ENCODE measurements at places on chromosomes 3 and 15.

DNA sequence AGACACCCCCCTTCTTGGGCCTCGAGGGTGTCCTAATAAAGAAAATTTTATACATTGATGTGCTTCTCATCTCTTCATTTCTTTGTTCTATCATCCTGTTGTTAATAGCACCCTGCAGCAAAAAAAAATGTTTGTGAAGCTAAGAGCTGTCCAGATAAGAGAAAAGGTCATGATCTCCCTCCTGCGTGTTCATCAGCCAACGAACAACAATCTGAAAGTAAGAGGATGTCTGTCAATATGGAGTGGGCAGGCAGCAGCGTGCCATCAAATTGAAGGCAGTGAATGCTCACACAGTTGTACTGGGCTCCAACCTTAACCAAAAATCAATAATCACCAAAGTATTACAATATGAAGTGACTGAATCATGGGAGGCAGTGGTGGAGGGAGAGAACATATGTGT is 418.6 kb upstream of the ONECUT1 start:
- no peak for DNase-seq

DNA sequence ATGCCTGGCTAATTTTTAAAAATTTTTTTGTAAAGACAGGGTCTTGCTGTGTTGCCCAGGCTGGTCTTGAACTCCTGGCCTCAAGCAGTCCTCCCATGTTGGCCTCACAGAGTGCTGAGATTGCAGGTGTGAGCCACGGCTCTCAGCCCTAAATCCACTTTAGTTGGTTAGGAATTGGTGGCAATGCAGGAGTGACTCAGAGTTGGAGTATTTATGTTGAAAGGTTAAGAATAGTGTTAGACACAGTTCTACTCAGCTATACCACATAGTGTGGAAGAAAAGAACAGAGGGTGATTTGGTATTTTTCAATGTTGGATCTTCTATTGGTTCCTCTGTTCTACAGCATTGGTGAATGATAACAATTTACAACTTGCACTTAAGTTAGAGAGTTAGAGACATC is 7.6 kb downstream of the ZNF639 start:
- DNase-seq = no peak

DNA sequence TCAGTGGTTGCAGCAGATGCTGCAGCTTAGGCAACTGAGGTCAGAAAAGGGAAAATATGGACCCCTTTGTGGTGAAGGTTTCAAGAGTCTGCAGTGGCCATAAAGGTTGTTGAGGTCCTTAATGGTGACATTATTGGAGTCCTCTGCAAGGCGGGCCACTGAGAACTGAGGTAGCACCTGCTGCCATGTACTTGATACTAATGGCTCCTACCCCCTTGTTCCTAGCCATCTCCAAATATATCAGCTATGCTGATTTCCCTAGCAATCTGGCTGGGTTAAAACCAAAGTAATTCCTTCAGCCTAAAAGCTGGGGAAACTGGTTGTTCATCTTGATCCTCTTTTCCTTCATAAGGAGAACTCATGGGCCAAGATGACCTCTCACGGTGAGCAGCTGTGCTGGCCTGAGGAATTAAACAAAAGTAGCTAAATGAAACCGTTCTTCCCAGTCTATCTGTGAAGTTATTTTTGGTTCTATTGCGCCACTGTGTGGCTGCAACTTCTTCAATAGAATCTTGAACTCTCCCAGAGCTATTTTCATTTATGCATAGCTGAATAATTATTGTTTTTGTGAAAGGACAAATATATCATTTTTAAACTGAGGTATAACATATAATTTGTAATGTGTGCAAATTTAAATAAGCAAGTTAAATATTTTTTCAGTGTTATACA is 76.1 kb upstream of the PLSCR4 start:
- DNase-seq = no peak

- no peak for DNase-seq
Observed at GRCh38 chr15:58114812-58115211, 23.4 kb upstream of the AQP9 start.

- DNase-seq = no peak
Observed at GRCh38 chr3:24503616-24504113, 9.0 kb upstream of the THRB start.

GRCh38 chr3:64295594-64295993 is 70.3 kb upstream of the PRICKLE2 start:
- DNase-seq = no peak

DNA sequence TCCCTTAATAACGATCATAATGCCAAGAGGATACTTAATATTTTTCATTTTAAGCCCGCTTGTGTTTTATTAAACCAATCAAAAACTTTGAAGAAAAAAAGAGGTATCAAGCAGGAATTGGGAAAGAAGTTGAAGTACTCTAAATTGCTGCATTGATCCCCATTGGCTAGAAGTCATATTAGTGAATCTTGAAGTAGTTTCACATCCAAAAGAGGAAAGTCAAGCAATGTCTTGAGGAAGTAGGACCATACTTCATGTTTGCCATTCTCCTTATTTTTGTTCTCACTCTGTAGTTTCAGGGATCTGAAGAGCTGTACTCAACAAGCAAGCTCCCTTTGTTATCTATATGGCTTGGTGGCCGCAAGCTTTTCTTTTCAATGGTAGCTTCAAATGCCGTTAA is 2.2 kb downstream of the SCAANT1 start:
- no peak for DNase-seq

DNA sequence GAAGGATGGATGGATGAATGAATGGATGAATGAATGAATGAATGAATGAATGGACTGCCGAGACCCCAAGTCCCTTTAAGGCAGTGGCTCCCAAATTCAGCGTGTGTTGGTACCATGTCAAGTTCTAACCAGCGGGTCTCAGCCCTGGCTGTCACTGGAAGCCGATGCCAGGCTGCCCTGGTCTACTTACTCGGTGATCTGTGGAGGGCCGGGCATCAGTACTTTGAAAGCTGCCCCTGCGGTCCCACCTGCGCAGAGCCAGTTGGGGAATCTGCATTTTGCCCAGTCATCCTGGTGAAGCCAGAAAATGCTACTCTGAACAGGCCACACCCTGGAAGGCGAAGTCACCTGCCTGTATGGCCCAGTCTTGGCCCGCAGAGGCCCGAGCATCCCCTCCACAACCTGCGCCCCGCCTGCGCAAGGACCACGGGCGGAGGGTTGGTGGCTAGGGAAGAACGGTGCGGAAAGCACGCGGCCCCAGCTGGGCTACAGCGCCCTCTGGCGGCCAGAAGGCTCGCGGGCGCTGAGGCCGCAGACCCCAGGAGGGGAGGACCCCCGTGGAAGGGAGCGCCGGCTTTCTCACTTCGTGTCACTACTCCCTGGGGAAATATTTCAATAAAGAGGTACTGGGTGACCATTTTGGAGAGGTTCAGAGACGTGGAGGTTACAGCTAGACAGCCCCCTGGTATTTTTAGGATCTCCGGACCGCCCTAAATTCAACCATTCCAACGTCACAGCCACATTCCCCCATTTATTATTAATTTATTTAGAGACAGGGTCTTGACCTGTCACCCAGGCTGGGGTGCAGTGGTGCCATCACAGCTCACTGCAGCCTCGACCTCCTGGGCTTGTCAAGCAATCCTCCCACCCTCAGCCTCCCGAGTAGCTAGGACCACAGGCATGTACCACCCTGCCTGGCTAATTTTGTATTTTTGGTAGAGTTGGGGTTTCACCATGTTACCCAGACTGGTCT is 34.9 kb downstream of the PRKCD start:
- peak; percentile 32 for DNase-seq

GRCh38 chr15:34610354-34610753 is 26.9 kb upstream of the GOLGA8B start:
- no peak for DNase-seq

GRCh38 chr3:39502838-39503145 is 35.3 kb downstream of the MOBP start:
- DNase-seq = no peak

GRCh38 chr3:128435058-128435457 is 31.6 kb downstream of the DNAJB8 start:
- DNase-seq = no peak

GRCh38 chr3:105195260-105195659 is 171.4 kb upstream of the ALCAM start:
- no peak for DNase-seq

All from stimulated activated CD8-positive, alpha-beta memory T cell treated with anti-CD3 and anti-CD28 coated beads, Interleukin-12 subunit alpha, Interleukin-12 subunit beta, amount 100 ng/mL, for 4 hours (primary cell).